A549 (cell line): ENCODE measurements at places on chromosomes 4 and X.

DNA sequence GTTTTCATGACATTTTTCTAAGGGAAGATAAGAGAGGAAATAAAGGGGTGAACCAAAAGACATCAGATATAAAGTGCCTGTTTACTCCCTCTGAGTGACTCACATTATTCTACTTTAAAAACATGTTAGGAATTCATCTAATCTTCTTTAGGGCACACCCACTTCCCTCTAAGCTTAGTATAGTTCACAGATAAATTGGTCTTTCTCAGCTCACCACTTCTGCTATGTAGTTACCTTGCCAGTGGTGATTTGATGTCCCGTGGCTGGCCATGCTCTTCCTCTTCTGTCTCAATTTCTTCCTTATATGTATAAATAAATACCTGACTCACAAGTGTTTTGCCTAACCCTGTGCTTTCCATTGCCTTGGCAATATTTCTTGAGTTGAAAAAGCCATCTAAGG lies 96.8 kb downstream of the PDLIM5 start:
- peak; percentile 9 for DNase-seq

DNA sequence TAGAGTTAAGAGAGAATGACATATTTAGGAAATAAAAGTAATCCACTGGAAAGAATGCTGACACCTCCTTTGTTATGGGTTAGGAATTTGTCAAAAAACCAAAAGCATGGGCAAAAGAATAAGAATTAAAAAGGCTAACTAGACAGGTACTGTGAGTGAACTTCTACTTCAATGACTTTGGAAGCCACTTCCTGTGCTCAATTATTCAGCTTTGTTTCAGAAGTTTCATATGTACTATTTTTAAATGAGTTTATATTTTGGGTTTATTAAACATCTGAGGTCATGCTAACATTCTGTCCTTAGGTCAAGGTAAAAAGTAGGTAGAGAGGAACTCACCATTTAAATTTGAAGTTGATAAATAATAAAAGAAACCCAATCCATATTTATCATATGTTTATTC lies 106.7 kb upstream of the CXorf51A start:
- no peak for DNase-seq

GRCh38 chr4:5444918-5445517 lies 263.3 kb downstream of the EVC2 start:
- DNase-seq, result no peak

- no peak for DNase-seq
Measured at GRCh38 chr4:118810991-118811764, 24.7 kb downstream of the SEC24D start.

DNA sequence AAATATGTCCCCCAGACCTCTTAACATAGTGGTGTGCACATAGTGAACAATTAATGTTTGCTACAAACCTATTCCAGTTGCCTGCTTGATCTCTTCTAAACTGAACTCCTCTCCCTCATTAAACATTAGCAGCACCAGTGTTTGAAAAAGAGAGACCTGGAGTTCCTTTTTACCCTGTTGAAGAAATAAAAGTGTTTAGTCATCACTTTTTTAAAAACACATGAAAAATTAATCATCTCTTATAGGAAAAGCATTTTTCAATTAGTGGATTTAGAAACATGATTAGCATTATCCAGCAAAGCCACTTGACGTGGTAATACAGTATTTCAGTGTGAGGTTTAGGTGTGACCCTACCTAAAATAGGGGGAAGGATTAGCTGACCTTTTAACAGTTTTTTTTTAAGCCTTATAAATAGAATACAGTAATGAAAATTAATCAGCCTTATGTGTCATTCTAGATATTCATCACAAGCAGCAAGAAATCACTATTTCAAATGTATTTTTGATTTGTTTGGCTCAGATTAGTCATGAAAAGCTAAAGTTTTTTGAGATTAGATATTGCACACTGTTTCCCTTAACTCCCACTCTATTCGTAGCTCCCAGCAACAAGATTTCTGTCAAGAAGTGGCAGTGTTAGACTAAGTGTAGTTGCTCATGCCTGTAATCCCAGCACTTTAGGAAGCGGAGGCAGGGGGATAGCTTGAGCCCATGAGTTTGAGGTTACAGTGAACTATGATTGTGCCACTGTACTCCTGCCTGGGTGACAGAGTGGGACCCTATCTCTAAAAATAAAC lies 26.2 kb downstream of the CUL4B start:
- no peak for DNase-seq

DNA sequence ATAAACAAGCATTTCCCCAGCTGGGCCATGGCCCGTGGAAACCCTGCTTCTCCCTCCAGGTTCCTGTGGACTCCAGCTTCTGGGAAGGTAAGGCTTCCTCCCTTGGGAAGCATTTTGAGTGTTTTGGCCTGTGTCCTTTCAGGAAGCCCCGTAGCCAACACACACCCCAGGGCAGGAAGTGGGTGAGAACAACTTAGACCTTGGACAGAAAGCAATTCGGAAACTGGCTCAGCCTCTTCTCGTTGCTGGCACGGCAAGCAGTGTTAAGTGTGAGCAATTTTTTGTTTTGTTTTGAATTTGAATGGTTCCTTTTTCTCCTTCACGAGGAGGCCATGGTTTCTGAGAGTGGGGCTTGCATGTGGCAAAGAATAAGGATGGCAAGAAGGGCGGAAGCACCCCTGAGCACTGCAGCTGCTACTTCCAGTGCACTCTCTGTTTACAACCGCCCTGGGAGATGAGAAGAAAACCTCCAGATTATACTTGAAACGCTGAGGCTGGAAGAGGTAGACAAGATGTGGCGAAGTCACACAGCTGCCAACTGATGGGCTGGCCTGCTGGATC lies 14.1 kb upstream of the CYTL1 start:
- DNase-seq, result no peak

GRCh38 chr4:13427599-13428325 lies 56.4 kb downstream of the RAB28 start:
- no peak for DNase-seq

- peak; percentile 1 for DNase-seq
Measured at GRCh38 chrX:15790769-15791290, 546 bp downstream of the ZRSR2 start.

DNA sequence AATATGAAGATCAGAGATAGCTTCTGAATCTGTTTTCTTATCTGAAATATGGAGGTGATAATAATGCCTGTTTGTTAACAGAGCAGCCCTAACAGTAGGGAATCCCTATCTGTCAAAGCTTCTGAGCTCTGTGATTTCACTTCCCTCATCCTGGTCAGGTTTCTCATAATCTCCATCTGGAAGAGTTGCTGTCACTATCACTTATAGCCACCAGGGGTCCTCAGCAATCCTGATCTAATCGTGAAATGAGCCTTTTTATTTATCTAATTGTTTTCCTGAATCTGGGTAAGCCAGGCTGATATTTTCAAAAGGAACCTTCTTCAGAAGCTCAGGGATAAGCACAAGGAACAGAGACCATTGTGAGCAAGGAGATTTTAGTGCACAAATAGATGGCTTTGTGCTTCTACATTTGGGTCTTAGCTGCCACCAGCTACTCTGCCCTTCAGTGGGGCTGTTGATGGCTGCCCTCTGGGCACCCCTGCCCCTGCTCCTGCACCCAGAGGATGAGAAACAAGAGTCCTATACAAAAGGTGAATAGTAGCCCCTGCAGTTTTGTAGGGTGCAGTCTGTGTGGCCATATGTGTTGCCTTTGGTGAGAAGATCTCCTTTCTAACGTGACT lies 196.4 kb upstream of the RADX start:
- peak; percentile 22 for DNase-seq

- DNase-seq, result no peak
Measured at GRCh38 chr4:1882850-1883271, 11.7 kb downstream of the NSD2 start.

DNA sequence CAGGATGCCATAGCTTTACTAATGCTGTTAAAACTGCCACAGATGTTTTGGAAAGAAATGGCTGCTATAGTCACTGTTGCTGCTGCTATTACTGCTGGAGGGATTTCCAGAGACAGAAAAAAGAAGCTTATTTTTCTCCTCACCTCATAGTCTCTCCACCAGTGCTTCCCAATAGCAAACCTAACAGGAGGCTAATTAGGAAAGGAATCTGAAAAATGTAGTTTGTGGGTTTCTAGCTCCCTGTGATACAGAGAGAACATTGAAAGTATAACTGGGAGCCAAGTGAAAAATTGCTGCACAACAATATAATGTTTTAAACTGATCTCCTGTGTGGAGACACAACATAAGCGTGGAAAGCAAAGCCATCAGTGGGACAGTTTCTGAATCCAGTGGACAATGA lies 8.6 kb upstream of the TSPAN7 start:
- no peak for DNase-seq

- DNase-seq, result no peak
Measured at GRCh38 chr4:76532805-76533204, 97.8 kb downstream of the SHROOM3 start.

DNA sequence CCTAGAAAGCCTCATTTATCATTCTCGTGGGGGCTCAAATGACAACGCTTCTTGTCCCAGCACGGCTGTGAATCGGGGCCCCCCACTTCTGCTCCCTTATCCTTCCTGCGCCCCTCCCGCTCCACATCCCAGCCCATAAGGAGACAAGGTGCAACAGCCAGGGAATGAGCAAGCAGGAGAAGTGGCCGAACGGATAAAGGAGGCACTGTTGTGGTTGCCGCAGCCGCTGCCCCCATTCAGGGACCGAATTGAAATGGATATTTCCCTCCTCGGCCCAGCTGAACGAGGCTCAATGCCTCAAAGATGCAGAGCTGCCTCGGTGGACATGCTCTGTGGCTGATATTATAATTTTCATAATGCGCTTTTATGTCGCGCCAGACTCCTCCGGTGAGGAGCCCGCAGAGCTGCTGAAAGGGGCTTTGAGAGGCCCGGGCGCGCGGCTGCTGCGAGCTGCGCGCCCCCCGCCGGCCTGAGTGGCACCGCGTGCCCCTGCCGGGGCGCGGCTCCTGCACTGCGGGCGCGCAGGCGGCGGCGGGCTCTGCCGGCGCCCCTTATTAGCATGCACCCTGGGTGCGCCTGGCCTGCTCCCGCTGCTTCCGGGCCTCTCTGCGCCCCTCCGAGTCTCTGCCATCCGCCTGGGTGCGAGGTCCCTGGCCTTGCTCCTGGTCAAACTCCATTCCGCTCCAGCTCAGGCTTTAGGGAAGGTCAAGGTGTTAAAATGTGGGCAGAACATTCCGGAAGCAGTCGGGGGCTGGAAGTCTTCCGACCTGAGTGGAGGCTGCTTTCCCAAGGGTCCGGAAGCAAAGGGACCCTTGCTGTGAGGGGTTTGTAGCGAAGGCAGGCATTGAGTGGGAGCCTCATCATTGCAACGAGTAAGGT lies 68.2 kb upstream of the TMEM33 start:
- DNase-seq, result no peak

GRCh38 chr4:145785391-145786008 lies 105.6 kb downstream of the C4orf51 start:
- no peak for DNase-seq

DNA sequence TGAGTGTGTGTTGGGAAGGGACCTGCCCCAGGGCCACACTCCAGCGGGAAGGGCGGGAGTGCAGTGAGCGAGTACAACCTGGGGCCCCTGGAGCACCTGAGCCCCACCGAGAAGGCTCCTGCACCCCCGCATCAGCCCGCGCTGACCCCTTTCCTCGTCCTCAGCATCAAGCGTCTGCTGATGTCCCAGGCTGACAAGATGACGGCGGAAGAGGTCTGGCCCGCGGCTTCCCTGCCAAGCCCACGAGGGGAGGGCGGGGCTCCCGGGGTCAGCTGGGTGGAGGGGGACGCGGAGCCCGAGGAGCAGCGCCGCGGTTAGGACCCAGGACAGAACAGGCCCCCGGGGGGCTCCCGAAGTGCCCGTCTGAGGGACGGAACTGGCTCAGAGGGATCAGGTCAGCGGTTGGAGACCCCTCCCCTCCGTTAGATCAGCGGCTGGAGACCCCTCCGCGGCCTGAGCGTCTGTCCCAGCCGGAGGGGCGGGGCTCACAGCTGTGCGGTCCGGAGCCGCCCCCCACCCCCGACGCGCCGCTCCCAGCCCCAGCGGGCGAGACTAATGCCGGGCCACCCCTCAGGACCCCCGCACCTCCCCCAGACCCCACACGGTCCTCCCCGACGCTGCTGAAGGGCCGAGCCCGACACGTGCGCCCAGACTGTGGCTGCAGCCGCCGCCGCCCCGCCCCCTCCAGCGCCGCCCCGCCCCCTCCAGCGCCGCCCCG lies 6.7 kb downstream of the MYL5 start:
- peak; percentile 24 for DNase-seq

DNA sequence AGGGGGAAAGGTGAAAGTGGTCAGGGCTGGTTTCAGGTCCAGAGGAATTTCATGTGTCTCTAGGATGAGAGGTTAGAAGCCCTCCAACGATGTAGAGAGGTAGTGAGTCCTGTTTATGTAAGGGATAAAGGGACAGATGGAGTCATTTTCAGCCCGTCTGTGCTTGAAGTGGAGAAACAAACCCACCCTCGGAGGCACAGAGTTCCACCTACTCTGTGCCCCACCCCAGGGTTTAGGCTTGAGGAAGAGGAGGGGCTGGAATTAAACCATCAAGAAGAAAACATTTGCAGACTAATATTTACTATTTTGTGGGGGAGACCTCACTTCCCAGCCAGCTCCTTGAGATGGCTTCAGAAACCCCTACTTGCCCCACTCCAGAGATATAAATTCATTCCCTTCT lies 868 bp upstream of the GNL3L start:
- DNase-seq, result no peak

- no peak for DNase-seq
Measured at GRCh38 chr4:59848457-59848856, 1351.7 kb upstream of the ADGRL3 start.

DNA sequence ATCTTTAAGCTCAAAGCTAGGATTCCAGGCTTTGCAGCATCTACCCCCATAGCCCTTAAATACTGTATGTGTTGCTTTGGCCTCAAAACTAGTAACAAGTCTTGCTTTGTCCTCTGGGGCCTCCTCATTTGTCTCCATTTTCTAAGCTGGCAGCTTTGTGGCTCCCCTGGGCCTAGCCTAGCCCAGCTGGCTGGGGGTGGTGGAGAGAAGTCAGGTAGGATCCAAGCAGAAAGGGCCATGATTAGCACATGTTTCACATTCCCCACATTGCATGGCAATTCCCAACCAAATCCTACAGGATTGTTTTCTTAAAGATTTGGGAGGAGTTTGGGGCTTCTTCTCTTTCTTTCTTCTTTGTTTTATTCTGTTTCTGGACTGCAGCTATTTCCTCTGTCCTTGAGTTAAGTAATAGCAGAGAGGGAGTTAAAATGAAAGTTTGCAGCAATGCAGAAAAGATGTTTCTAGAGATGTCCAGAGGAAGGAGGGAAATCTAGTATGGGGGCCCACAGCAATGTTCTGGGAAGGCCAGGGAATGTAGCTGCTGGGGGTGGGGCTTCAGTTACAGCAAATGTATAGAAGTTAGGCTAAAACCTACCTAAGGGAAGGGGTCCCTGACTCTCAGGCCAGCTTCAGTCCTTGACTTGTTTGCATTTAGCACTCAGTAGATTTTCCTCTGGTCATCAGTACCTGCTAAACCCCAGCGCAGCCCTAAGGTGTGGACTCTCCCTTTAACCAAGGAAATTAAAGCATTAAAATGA lies 92.1 kb downstream of the SHROOM4 start:
- no peak for DNase-seq

GRCh38 chr4:100983426-100983825 lies 363.9 kb downstream of the PPP3CA start:
- DNase-seq, result no peak

DNA sequence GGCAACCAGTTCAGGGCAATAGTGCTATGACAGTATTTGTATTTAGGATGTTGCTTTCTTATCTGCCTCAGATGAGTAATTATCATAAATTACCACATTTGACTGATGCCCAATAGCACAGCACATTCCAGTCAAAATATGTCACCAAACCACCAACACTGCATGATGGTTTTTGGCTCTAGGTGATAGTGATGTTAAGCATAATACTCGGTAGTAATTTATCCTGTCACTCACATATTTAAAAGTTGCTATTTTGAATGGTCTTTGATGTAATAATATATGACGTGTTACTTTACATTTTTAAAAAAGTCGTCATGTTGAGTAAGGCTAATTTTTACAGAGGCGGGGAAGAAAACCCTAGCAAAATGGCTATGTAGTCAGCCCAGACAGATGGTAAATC lies 42.5 kb downstream of the UNC5C start:
- DNase-seq, result no peak
